ENCODE measurements at places on chromosomes 5 and 9.

GRCh38 chr5:140038373-140038957 is 4.6 kb downstream of the NRG2 start:
- no peak for DNase-seq

DNA sequence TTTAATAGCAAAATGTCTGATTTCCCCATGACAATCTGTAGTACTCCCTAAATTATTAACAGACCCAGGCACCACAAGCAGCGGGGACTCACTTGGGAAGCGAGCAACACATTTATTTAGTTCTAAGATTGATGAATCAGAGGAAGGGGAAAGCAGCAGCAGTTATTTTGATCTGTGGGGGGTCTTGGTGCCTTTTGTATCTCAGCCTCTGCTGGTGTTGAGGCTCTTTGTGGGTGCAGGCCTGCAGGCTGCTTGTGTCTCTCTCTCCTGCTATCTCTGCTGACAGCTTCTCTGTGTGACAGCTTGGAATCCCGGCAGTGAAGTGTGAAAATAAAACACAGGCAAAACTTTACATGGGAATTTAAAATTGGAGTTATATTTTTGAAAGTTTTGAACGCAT is 878.2 kb upstream of the DMAC1 start:
- DNase-seq, result no peak

GRCh38 chr5:172506921-172507320 is 52.6 kb upstream of the SH3PXD2B start:
- no peak for DNase-seq

DNA sequence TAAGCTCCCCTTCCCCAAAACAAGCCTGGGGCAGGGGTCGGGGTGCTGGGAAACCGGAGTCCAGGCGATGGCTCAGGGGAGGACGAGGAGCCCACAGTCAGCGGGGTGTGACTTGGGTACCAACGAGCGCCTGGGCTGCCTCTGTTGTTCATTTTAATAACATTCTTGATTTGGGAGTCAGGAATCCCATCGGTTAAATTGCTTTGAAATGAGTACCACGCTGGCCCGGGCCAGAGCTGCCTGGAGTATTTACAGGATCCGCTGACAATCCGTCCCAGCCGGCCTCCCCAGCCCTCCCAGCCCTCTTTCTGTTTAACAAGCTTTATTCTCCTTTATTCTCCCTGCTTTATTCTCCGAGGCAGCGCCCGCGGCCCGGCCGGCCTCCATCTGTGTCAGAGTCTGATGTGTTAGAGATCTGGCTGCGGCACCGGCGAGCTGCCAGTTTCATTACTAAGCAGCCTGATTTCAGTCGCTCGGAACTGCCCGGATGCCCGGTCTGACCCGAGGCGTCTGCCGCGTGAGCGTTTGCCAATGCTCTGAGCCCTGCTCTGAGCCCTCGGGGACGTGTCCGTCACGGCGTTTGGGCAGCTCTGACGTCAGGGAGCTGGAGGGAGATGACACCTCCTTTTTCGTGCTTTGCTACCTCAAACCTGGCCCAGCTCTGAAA is 16.5 kb upstream of the QRFP start:
- no peak for DNase-seq

DNA sequence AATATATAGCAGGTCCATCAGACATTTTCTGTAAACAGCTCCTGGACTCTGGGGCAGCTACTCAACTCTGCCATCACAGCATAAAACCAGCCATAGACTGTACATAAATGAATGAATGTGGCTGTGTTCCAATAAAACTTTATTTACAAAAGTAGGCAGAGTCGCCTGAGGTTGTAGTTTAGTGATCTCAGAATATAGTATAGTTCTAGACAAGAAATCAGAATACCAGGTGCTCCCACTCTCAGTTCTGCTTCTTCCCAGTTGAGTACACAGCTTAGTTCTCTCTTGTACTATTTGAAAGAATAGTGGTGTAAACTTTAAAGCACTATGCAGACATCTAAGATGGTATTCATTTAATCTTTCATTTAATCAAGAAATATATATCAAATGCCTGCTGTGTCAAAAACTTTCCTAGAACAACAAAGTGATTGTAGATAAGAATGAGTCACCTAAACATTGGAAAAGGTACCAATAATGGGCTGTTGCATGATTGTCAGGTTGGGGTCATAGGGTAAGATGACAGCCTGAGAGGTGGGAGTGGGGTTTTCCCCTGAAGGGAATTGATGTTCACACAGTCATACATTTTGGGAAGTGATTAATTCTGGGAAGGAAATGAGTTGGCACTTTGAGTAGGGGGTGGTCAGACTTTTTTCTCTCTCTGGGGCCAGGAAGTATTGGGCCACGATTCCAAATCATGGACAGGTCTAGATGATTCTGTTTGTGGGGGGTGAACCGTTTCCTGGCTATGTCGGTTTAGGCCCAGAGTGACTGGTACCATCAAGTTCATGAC is 37.0 kb downstream of the TNFSF8 start:
- DNase-seq, result no peak

DNA sequence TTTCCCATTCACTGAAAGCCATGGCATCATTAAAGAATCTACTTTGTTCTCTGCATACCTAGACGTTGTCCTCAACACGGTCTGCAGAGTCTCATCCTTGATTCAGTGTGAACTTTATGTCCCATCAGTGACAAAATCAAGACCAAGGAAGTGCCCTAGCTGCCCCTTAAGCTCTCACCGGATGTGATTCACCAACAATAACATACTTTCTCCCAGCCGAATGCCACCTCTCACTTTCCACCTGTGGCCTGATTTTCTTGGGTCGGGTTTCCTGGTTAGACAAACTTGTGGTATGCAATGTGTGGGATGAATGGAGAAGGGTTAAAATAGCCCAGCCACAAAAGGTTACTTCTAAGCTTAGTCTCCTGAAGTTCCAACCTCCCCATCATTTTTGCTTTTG is 145.3 kb upstream of the PAPPA start:
- no peak for DNase-seq

GRCh38 chr5:107605596-107606125 is 65.1 kb downstream of the EFNA5 start:
- DNase-seq, result no peak

GRCh38 chr9:134730761-134731496 is 89.3 kb downstream of the COL5A1 start:
- no peak for DNase-seq

- DNase-seq, result no peak
Observed at GRCh38 chr5:108259306-108259705, 122.6 kb downstream of the FBXL17 start.

GRCh38 chr5:113274836-113275414 is 159.9 kb downstream of the TSSK1B start:
- DNase-seq, result no peak

- DNase-seq, result no peak
Observed at GRCh38 chr5:154117930-154118329, 72.6 kb upstream of the GALNT10 start.

DNA sequence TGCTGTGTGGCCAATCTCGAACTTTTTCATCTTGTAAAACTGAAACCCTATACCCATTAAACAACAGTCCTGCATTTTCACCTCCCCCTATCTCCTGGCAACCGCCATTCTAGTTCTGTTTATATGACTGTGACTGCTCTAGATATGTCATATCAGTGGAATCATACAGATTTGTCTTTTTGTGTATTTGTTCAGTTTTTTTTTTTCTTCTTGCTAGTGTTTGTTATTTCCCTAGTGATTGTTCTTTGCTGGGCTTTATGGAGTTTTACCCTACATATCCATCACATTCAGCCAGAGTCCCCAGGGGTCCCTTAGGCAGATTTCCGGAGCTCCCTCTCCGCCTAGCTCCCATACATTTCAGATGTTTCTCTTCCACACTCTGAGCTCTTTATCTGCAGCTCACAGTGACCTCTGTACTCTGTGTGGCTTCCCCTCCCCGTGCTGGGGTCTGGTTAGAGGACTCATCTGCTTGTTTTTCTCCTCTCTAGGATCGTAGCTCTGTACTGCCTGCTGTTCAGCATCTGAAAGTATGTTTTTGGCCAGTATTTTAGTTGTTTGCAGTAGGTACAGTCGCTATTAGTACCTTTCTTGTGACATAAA is 25.1 kb upstream of the CARTPT start:
- DNase-seq, result no peak

GRCh38 chr9:120877276-120878034 is 467 bp upstream of the PHF19 start:
- DNase-seq, result peak; percentile 68

DNA sequence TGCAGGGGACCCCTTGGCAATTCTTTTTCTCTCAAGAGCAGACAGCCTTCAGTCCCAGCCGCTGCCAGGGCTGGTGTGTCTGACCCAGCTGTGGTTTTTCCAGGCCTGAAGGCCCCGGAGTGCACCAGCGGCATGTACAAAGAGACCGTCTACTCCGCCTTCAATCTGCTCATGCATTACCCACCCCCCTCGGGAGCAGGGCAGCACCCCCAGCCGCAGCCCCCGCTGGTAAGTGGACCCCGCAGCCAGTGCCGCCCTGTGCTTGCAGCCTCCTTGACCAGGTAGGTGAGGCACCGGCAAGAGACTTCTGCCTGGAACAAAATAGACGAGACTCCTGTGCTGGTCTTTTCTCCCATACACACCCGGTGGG is 1.3 kb downstream of the TCF7 start:
- DNase-seq, result no peak

DNA sequence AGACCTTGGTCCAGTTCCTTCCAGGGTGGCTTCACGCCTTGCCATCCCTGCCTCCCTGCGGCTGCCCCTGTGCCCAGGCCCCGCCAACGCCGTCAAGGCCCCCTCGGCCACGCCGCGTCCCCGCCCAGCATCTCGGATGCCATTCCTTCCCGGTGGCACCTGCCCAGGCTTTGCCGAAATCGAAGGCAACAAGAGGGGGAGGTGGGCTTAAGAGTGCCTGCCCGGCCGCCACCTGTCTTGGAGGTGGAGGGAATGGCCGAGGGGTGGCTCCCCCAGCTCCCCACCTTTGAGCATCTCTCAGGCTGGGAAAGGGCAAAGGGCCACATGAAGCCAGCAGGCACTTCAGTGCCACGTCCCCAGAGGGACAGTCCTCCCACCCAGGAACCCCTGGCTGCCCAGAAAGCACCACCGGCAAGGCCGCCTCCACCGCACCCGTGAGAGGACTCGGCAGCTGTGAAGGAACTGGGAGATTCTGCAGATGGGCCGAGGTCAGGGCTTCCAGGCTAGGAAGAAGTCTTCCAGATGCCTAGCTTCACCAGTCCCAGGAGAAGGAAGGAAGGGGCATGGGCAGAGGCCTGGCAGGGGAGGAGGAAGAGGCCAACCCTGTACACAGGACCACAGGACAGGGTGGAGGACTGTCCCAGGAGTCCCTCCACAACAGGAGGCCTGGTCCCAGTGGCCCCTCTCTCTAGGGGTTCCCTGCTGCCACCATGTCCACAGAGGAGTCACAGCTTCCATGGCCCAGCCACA is 218.0 kb downstream of the FANCC start:
- DNase-seq, result no peak

DNA sequence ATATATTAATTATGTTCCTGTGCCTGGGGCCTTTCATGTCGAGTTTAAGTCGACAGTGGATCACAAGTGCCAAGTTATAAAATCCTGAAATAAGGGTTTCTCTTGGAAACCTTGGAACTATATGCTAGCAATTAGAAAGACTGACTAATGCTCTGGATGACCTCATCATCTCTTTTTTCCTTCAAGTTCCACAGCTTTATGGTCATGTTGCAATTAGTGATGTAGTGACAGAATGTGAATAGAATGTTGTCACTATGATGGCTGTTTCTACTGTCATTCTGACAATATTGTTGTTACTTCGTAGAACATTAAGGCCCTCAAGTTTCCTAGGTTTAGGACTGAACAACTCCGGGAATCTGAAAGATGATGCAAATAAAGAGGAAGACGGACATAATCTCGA is 368.0 kb upstream of the SEMA6A start:
- DNase-seq, result no peak

DNA sequence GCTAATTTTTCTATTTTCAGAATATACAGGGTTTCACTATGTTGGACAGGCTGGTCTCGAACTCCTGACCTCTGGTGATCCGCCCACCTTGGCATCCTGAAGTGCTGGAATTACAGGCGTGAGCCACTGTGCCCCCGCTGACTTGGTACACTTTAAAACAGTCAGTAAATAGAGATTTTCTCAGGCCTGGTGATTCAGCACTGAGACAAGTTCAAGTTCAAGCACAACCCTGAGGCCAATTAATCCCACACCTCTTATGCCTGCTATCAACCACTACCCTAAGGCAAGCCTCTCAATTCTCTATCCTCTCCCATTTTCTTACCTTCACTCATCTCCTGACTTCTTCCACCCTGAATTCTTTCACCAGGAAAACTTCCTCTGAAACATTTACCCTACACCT is 18.9 kb downstream of the MUSK start:
- no peak for DNase-seq

- no peak for DNase-seq
Observed at GRCh38 chr5:69305512-69305911, 27.1 kb downstream of the CCDC125 start.

DNA sequence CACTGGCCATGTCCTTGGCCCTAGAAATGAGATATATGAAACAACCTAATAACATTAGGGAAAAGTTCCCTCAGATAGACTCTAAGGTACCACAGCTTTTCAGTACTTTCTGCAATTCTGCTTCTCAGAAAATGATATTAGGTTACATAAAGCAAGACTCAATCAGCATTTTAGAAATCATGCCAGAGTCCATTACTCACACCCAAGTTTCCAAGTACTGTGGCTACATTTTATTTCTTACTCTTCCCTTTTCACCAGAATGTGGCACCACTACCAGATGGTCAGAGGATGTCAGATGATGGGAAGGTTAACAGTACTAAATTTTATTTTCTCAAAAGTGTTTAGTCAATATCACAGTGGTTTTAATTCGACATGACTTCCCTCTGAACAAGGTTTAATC is 217.2 kb downstream of the MLLT3 start:
- DNase-seq, result no peak

DNA sequence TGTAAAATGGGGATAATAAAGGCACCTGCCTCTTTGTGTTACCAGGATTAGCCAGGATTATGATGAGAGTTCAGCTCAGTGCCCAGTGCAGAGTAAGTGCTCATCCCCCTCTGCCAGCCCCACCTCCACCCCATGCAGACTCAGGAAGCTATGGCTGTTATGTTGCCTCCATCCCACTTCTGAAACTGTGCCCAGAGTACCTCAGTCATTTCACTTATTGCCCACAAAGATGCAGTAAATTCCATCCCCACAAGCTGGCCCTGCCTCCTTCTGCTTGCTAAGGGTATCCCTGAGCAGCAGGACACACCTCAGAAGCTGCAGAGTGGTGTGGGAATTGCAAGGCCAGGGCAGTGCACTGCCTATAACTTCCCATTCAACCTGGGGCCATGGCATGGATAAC is 415.1 kb downstream of the SPOCK1 start:
- DNase-seq, result no peak

GRCh38 chr5:122091936-122092600 is 14.0 kb upstream of the LOX start:
- DNase-seq, result no peak

DNA sequence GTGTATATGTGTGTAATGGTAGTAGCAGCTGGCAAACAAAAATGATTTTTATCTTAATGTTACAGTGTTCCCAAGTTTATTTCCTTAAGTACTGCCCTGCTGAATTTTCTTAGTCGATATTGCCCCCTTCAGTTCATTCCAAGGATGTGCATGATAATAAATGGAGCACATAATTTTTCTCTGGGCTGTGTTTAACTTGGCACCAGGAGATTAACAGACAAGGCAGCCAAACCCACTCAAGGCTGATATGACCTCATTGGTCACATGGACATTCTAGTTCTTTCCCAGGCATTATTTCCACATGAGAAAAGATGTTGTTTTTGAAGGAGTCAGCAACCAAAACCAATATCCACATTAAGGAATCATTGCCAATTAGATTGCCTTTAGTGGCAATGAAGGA is 61.8 kb downstream of the COX7C start:
- no peak for DNase-seq
